ENCODE measurements at places on chromosomes 6 and 20.
A peak's percentile ranks its signal among the peaks of the same experiment; 100 is the strongest.

GRCh38 chr6:8041913-8042583, 22.1 kb downstream of the BLOC1S5 start:
- no peak for DNase-seq
- no peak overlapping the region for H3K27ac ChIP-seq
- H3K36me3 ChIP-seq = no peaks in the 10 kb centered on the region
- no peak overlapping the region for H3K4me3 ChIP-seq

DNA sequence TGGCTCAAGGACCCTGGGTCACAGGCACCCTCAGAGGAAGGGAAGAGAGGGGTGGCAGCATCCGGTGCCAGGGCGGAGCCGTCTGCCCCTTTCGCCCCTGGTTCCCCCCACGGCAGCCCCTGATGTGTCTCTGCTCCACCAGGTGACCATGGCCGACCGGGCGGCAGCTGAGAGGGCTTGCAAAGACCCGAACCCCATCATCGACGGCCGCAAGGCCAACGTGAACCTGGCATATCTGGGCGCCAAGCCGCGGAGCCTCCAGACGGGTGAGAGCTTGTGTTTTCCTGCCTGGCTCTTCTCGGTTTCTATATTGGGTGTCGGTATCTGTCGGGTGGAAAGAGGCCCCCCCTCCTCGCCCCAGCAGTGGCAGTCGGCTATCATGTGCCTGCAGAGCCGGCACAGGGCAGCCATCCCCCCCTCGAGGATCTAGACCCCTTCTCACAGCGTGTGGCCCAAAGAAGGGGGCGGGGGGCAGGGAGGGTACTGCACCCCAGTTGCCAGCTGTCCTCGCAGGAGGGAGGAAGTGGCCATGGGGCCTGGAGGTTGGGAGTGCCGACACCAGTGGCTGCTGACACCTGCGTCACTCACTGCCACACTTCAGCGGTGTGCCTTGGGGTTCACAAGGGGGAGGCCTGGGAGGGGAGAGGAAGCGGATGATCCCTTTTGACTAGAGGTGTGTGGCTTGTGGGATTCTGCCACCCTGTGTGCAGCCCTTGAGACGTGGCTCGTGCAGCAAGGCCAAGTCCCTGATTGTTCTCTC, 1.5 kb downstream of the RBM38 start:
- no peaks in the 10 kb centered on the region for H3K36me3 ChIP-seq
- peak overlapping the region; percentile 12 for H3K4me3 ChIP-seq
- no peaks in the 10 kb centered on the region for H3K27me3 ChIP-seq
- H3K4me1 ChIP-seq = peaks cover 5% of the 10 kb centered on the region

DNA sequence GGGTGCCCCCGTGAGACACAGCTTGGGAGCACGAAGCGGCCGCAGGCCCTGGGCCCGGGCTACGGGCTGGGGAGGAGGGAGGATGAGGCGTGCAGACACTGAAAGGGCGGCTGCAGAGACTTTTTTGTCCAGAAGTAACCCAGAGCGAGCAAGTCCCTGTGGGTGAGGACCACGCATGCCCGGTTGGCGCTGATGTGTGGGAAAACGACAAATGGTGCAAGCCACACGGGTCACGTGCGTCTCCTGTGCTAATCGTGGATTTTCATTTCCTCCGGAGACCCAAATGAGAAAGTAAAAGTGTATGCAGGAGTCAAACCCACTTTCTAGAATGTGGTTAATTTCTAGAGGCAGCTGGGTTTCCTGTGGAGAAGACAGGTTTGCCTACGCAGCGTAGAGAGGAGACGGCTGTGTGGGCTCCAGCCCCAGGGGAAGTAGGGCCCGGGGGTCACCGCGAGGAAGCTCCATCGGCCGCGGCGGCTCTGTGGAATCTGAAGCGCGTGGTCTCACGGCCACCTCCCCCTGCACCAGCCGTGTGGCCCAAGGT, 19.0 kb downstream of the DLL1 start:
- DNase-seq = no peak
- H3K4me3 ChIP-seq = no peak overlapping the region
- peaks cover 20% of the 10 kb centered on the region for H3K4me1 ChIP-seq
- H3K36me3 ChIP-seq = no peaks in the 10 kb centered on the region
- no peaks in the 10 kb centered on the region for H3K27me3 ChIP-seq

- H3K4me1 ChIP-seq = no peaks in the 10 kb centered on the region
- H3K27ac ChIP-seq = no peak overlapping the region
- no peak for DNase-seq
- H3K36me3 ChIP-seq = no peaks in the 10 kb centered on the region
Observed at GRCh38 chr6:63926258-63926780, 290.7 kb downstream of the PHF3 start.

DNA sequence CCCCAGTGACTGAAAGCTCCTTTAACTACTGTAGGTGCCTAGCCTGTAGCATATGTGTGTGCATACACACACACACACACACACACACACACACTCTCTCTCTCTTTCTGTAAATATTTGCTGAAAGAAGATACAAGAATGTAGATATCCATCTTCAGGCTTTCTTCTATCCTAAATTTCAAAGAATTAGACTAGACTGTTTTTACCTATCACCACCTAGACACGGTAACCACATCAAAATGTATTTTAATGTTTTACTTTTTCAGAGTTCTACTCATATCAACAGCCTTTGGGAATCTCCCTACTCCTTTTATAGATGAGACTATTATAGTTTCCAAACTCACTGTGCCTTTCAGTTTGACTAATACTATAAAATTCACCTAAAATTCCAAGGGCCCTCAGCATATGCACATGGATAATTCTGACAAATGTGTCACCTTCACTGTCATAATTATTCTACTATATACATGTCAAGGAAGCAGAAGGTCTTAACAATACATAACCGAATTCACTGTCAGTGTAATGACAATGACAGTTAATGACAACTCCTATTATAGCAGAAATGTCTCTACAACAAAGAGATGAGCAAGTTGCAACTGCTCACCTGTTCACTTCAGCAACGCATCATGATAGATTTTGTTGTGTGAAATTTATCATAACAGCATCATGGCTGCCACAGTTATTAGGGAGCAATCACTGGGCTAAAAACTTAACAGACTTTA, 236.5 kb downstream of the GMPR start:
- H3K27ac ChIP-seq = no peak overlapping the region
- no peak overlapping the region for H3K4me3 ChIP-seq
- no peaks in the 10 kb centered on the region for H3K36me3 ChIP-seq
- peaks cover 22% of the 10 kb centered on the region for H3K4me1 ChIP-seq
- no peak for DNase-seq

- no peak overlapping the region for H3K4me3 ChIP-seq
- H3K27me3 ChIP-seq = no peaks in the 10 kb centered on the region
- no peak overlapping the region for H3K27ac ChIP-seq
- H3K36me3 ChIP-seq = no peaks in the 10 kb centered on the region
- DNase-seq = no peak
- peaks cover 18% of the 10 kb centered on the region for H3K4me1 ChIP-seq
Observed at GRCh38 chr6:135880066-135880972, 28.8 kb downstream of the PDE7B start.

DNA sequence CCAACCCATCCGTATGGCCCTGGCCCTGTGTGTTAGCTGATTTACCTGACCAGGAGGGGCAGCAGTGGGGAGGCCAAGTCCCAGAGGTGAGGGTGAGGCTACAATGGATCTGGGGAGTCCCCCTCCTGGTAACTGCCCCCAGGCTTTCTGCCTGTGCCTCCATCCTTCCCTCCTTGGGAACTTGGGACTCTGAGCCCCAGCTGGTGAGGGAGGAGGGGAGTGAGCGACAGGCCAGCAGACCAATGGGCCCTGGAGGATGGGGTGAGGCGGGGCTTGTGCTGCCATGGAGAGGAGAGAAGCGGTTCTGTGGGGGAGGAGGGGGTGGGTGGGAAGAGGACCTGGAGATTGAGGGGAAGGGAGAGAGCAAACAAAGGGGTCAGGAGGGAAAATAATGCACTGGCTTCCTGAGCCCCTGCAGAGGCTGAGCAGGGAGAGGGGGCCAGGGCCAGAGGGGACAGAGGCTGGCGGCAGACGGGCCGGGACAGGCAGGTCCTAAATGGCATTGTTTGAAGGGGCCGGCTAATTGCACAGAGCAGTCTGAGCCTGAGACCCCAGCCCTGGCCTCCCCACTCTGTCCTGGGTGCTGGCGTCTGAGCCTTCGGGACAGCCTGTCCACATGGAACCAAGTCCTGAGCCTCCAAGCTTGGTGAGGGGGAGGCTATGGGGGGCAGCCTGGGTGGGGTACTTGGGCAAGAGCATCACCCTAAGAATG, 17.5 kb downstream of the DNMT3B start:
- no peak overlapping the region for H3K27ac ChIP-seq
- H3K36me3 ChIP-seq = no peaks in the 10 kb centered on the region
- DNase-seq = no peak
- no peak overlapping the region for H3K4me3 ChIP-seq

- DNase-seq = no peak
- no peaks in the 10 kb centered on the region for H3K36me3 ChIP-seq
- no peak overlapping the region for H3K27ac ChIP-seq
- H3K27me3 ChIP-seq = no peaks in the 10 kb centered on the region
Observed at GRCh38 chr6:19811397-19812079, 25.6 kb upstream of the ID4 start.

DNA sequence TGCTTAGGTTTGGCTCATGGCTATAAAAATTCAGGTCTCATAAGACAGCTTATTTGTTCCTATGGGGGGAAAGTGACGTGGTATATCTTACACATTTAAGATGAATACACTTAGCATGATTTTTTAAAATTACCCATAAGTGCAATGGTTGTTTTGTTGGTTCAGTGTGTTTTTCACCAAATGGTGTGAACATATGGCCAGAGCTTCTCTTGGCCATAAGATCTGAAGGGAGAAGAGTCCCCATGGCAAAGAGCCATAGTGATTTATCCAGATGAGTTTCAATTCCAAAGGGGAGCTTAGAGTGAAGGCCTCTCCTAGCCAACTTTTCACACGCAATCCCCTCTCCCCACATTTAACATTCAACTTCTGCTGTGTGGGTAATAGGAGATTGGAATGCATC, 107.6 kb downstream of the TMEM242 start:
- no peaks in the 10 kb centered on the region for H3K27me3 ChIP-seq
- no peak overlapping the region for H3K27ac ChIP-seq
- H3K36me3 ChIP-seq = no peaks in the 10 kb centered on the region
- H3K4me1 ChIP-seq = peaks cover 4% of the 10 kb centered on the region

DNA sequence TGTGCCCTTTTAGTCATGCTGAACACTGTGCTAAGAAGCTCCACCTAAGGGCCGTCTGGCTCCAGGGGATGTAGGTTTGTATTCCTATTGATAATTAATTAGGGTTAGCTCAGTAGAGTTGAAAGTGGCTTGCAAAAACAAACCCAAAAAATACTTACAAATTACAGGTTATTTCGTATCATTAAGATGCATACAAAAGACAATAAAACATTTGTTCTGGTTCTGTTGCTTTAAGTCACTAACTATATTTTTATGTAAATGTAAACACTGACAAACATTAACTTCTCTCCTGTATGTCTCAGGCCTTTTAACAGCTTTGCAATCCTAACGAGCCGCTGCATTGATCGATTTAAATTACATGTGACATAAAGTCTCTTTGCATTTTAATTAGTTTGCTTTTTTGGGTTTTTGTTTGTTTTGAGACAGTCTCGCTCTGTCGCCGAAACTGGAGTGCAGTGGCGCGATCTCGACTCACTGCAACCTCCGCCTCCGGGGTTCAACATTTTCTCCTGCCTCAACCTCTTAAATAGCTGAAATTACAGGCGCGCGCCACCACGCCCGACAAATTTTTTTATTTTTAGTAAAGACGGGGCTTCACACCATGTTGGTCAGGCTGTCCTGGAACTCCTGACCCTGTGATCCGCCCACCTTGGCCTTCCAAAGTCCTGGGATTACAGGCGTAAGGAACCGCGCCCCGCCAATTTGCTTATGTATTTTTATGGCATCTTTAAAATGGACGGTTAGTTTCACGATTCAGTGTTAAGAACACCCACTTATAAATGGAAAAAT, 110.9 kb downstream of the HFE start:
- H3K4me3 ChIP-seq = peak overlapping the region; percentile 43
- peak overlapping the region; percentile 97 for H3K27ac ChIP-seq
- DNase-seq = peak; percentile 39

- H3K36me3 ChIP-seq = no peaks in the 10 kb centered on the region
- no peaks in the 10 kb centered on the region for H3K4me1 ChIP-seq
Observed at GRCh38 chr6:121399966-121400365, 35.5 kb upstream of the GJA1 start.

Measured in thyroid gland (tissue), 4 donors.